Activated naive CD4-positive, alpha-beta T cell treated with anti-CD3 and anti-CD28 coated beads for 36 hours (primary cell): ENCODE measurements at places on chromosomes 7 and 10. TPM values are rescaled to one million over a fixed set of nuclear protein-coding genes. Genes with fewer than 3 reads are reported as not detected.

The ELOVL3 gene
- not detected for total RNA-seq

The NRCAM gene
- 1.0 TPM for total RNA-seq

The TAS2R3 gene
- total RNA-seq, result 0.69 TPM

The FAM25G gene
- total RNA-seq, result not detected

The FFAR4 gene
- not detected for total RNA-seq

DNA sequence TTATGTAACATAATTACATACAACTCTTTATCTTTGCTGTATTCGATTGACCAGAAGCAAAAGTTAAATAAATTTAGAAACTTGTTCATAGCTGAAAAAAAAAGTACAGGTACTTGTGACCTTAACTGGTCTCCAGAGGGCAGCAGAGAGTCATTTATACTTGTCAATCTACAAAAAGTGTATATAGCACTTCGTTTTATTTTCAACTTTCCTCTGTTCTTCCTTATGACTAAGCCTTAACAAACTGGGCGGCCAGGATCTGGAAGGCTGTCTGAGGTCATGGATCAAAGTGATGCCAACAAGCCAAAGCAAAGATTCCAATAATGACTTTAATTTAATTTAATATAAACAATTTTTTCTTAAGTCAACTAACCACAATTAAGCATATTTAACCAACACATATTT is 29.8 kb downstream of the C10orf67 start:
- peak; percentile 71 for DNase-seq

- no peak for DNase-seq
Measured at GRCh38 chr7:144907577-144907976, 71.7 kb upstream of the TPK1 start.
